ENCODE measurements at places on chromosomes 7 and 10. TPM values are rescaled to one million over a fixed set of nuclear protein-coding genes. Genes with fewer than 3 reads are reported as not detected.

DNA sequence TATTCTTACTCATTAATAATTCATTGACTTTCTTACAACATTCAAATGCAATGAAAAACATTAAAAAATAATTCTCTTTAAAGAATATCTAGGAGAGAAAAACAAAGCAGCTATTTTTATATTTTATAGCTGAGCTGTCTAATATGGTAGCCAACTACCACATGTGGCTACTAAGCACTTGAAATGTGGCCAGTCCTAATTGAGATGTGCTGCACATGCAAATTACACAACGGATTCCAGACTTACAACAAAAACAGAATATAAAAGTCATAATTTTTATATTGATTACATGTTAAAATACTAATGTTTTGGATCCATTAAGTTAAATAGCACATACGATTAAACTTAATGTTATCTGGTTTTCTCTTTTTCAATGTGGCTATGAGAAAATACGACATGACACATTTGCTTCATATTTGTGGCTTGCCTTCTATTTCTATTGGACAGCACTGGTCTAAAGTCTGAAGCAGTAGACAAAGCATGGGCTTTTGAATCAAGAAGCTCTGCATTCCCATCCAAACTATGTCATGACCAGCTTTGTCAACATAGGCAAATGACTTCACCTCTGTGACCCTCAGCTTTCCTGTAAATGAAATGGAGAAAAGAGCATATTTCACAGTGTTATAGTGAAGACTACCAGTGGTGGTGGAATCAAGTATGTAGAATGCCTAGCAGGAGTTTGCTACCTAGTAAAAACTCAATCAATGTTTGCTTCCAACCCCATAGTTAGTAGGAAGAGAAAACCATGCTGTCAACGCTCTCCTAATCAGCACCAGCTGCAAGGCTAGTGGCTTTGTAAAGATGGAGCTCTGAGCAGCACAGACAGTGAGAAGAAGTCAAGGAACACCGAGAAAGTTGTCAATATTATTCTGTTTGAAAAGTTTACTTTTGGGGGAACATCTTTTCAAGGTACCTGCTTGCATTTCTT lies 37.1 kb upstream of the GDF10 start:
- DNase-seq: no peak

GRCh38 chr7:130721486-130722277 lies 12.3 kb downstream of the KLF14 start:
- no peak for DNase-seq

DNA sequence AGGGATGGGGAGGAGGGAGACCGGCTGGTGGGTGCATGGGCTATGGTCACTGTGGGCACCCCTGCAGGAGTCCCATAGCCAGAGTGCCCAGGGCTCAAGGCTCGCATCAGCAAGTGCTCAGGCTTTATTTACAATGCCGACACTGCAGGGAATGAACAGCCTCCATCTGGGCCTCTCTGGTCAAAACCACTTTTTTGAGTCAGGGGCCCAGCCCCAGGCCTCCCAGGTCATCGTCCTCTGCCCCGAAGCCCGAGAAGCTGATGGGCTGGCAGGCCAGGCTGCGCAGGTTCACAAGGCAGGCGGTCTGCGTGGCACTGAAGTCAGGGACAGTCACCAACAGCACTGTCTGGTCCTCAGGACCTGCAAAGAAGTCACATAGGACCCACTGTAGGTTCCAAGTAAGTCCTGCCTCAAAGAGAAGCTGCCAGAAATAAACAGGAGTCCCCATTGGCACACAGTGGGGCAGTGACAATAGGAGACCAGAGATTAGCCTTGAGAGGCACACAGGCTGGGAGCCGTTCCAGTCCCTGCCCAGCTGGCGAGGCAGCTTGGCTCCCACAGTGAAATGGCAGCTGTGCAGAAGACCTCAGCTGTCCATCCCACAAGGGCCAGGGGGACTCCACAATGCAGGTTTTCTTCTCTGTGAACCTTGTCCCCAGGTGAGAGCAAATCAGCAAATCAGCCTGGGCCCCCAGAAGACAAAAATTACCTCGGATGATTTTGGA lies 8.6 kb downstream of the POLD2 start:
- no peak for DNase-seq

DLX5 gene
- total RNA-seq: 1.8 TPM

LBX1 gene
- 0.47 TPM for total RNA-seq

DNA sequence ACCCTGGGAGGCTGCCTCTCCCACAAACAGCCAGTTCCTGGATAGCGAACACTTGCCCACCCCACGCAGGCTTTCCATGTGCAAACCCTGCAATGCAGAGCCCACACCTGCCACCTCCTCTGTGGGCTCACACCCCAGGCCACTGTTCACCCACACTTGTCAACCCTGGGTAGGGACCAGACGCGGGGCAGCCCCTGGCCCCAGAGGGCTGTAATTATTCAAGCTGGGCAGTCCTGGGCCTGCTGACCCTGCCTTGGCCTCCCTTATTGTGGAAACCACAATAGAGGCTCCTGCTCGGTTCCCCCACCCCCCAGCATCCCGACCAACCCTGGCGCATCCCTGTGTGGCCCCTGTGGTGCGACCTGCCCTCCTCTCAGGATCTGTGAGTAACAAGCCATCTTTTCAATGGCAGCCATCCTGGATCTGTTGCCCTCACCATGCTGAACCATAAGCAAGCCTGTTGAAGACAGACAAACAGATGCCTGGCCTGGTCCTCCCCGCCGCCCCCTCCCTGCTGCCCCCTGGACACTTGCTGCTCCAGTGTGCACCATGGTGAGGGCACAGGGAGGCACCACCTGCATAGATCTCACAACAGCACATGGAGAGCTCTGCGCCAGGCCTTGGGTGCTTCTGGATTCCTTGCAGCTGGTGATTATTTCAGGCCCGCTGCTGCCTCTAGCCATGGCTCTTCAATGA lies 15.8 kb upstream of the UBE3C start:
- no peak for DNase-seq

DNA sequence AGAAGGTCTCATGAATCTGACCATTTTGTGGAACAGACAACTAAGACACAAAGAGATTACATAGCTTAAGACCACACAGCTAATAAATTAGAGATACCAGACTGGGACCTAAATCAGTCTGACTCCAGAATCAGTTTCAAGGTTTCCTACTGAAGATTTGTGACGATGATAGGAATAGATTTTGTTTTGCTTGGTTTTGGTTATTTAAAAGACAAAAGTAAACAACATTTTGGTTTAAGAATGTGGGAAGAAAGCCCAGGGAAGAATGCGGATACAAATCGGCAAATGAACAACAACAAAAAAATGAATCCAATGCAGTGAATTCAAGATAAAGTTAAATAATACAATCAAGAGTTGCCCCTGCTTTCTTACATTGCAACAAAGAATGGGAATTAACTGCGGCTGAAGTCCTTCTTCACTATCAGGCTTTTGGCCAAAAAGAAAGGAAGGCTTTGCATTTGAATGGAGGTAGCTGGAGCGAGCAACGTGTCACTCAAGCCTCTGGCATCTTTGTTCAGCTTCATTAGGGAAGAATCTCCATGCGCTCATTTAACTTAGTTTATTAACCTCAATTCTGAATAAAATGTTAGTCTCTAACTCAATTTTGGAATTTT lies 210.8 kb downstream of the ADAM12 start:
- no peak for DNase-seq

GRCh38 chr10:63114031-63114814 lies 18.9 kb upstream of the NRBF2 start:
- no peak for DNase-seq

DNA sequence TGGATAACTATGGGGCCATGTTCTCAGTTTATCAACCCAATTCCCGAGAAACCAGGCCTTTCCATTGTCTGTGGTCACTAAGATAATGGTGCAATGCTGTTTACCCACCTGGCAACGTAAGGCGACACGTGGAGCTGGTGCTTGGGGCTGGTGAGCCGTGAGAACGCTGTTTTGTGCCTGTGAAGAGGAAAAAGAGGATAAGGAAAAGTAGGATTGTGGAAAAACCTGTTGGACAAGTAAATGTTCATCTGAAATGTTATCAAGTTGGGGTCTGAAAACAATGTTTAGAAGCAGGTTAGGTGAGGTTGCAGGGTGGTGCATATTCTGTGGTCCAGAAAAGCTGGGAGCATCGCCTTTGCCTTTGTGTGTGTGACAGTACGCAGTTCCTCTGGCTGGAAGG lies 88.5 kb downstream of the PPP1R17 start:
- DNase-seq: no peak

GRCh38 chr10:49106451-49106850 lies 8.9 kb downstream of the VSTM4 start:
- no peak for DNase-seq

RAB19 gene
- 5.1 TPM for total RNA-seq

- no peak for DNase-seq
These were observed 89.3 kb downstream of the SEC23IP start for GRCh38 chr10:119981826-119982225.

ACSM6 gene
- total RNA-seq: not detected

Measured in left lung (tissue), 14 donors.